ENCODE measurements at places on chromosomes 16 and 17.

- DNase-seq: no peak
These were observed 51.9 kb downstream of the MARCHF10 start for GRCh38 chr17:62756198-62756597.

- DNase-seq: no peak
These were observed 937.7 kb upstream of the SOX9 start for GRCh38 chr17:71183066-71183660.

DNA sequence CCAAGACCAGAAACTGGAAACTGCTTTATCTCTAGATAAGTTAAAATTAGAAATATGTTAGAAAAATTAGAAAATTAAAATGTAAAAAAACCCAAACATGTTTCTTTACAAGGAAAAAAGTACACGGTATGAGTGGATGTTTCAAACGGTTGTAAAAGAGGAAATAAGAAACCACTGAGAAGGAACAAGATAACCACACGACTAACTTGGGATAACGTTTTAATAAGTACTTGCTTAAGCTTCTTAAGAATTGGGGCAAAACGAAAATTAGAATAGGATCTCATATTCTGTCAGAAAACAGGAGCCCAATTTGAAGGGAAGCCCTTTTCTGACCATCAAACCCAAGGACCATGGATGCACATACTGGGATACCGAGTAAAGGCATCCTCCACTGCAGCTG lies 31.0 kb downstream of the MBTPS1 start:
- DNase-seq: no peak

DNA sequence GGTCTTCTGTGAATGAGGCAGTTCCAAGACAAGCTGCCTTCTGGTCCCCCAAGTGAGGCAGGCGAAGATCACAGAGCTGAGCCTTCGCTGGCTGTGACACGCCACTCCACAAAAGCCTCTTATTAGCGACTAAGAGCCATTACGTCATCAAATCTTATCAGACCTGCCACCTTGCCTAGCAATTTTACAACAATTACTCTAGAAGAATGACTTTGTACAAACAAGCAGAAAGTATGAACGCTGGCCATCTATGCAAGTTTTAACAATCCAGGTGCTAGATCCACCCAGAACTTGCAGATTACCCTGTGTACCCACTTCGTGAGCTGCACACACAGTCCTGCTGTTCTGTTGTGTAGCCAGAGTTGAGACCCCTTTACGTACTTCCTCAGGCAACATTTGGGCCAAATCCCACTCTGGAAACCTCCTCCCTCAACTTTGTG lies 3.8 kb upstream of the ICAM2 start:
- DNase-seq: no peak

- DNase-seq: no peak
These were observed 31.6 kb upstream of the SLC12A3 start for GRCh38 chr16:56833243-56833970.

DNA sequence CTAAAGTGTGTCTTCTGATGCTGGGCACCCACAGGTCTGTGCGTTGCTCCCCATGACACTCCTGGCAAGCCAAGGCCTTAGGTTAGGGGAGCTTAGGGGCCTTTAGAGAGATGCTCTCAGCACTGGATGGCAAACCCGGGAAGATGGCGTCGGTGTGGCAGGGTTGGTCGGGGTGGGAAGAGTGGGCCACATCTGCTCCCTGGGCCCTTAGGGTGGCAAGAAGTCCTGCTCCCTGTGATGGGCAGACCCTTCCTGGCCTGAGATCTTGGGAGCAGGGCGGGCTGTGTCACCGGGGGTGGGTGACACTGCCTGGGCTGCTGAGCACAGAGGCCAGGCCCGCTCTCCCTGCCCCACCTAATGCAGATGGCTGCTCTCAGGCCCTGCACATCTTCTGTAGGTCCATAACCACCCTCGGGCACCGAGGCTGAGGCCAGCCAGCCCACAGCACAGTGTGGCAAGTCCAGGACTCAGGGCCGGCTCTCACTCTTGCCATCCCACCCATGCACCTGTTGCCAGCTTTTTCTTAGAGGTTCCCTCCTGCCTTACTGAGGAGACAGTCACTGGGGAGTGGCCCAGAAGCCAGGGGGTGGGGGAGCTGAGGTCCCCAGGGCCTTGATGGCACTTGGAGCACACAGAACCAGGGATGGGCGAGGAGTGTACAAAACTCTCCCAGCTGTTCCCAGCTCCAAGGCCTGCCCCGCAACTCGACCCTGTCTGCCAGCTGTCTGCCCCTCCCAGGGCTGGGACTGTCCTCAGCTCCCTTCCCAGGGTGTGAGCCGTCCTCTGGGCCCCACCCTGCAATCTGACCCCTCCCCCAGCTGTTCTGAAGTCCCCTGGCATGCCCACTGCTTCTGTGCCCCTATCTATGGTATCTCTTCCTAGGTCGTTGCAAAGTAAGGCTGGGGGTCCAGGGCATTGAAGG lies 4.4 kb upstream of the MTSS2 start:
- no peak for DNase-seq
